ENCODE measurements at places on chromosomes 7 and 10. TPM values are rescaled to one million over a fixed set of nuclear protein-coding genes. Genes with fewer than 3 reads are reported as not detected.

Gene CALML3
- total RNA-seq = not detected

DNA sequence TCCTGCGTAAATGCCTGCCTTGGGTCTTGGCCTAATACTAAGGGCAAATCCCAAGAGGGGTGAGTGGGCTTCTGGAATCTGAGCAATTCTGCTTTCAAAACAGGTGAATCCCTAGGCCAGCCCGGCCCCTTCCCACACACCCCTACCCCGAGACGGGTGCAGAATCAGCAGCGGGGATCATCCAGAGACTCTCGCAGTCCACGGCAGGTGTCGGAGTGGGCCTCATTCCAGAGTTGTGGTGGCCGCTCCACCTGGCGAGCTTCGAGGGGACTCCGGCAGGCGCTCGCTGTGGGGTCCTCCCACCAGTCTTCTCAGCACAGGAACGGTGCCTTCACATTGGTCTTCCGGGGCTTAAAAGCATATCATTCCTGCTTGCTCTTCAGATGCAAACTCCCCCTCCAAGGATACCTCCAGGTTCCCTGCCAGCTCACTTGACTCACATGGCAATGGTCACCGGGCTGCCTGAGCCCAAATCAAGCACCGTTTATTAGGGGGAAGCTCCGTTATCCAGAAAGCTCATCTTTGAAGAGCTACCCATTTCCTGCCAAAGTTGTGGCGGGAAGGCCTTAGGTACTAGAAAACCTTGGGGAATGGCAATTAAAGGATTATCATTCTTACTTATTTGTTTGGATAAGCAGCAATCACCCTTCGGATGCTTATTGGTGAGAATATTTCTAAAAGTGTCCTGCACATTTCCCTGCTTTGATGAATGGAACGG is 67.6 kb downstream of the PRKAG2 start:
- H3K27me3 ChIP-seq = no peaks in the 10 kb centered on the region
- H3K36me3 ChIP-seq = no peaks in the 10 kb centered on the region
- no peak overlapping the region for H3K27ac ChIP-seq
- no peak overlapping the region for H3K4me3 ChIP-seq

DNA sequence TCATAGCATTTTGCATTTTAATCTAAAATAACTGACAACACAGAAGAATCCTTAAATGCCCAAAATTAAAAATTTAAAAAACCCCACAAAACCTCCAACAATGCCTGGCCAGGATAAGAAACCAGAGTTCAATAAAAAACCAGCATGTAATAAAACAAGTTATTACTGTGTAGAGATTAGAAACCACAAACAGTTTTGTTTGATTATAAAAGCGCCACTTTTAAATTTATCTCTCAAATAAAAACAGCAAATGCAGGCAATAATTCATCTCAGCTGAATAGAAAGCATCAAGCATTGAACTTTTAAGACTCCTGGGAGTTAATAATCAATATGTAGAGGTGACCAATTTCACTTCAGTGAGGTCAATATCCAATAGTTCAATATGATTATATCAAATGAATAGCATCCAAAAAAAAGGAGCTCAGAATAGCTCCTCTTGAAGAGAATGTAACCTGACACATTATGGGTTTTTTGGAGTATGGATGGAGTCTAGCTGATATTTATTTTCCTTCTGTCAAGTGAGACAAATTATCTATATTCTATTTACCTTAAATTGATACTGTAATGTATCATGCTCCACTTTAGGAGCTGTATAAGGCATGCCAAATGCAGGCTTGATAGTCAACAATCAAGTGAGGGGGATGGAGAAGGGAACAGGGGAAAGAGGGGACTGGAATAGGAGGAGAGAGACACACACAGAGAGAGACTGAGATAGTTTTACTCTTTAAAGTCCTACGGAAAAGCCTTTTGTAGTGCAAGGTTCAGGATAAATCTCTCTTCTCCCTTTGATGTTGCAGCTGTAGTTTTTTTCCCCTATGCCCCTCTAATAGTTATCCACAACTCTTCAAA is 130.9 kb downstream of the RSU1 start:
- no peaks in the 10 kb centered on the region for H3K4me1 ChIP-seq
- H3K4me3 ChIP-seq = no peak overlapping the region
- H3K36me3 ChIP-seq = no peaks in the 10 kb centered on the region
- no peak for DNase-seq
- H3K27me3 ChIP-seq = no peaks in the 10 kb centered on the region

GRCh38 chr10:78450807-78451485 is 417.3 kb downstream of the RPS24 start:
- H3K4me1 ChIP-seq = no peaks in the 10 kb centered on the region
- H3K36me3 ChIP-seq = no peaks in the 10 kb centered on the region
- no peak overlapping the region for H3K27ac ChIP-seq

Gene HABP2
- total RNA-seq = not detected

Gene DYDC2
- not detected for total RNA-seq

GRCh38 chr10:90642136-90642535 is 215.7 kb downstream of the HTR7 start:
- H3K4me3 ChIP-seq = no peak overlapping the region
- peaks cover 9% of the 10 kb centered on the region for H3K4me1 ChIP-seq
- no peaks in the 10 kb centered on the region for H3K27me3 ChIP-seq
- no peak for DNase-seq

GRCh38 chr7:158351051-158351450 is 236.6 kb downstream of the PTPRN2 start:
- no peaks in the 10 kb centered on the region for H3K4me1 ChIP-seq
- H3K4me3 ChIP-seq = no peak overlapping the region
- no peaks in the 10 kb centered on the region for H3K27me3 ChIP-seq
- H3K27ac ChIP-seq = no peak overlapping the region

Gene LIPN
- not detected for total RNA-seq

- no peaks in the 10 kb centered on the region for H3K27me3 ChIP-seq
- H3K4me1 ChIP-seq = no peaks in the 10 kb centered on the region
- peak; percentile 83 for DNase-seq
- no peak overlapping the region for H3K4me3 ChIP-seq
- H3K27ac ChIP-seq = no peak overlapping the region
- H3K36me3 ChIP-seq = no peaks in the 10 kb centered on the region
Measured at GRCh38 chr10:78657163-78657861, 411.5 kb upstream of the ZMIZ1 start.

DNA sequence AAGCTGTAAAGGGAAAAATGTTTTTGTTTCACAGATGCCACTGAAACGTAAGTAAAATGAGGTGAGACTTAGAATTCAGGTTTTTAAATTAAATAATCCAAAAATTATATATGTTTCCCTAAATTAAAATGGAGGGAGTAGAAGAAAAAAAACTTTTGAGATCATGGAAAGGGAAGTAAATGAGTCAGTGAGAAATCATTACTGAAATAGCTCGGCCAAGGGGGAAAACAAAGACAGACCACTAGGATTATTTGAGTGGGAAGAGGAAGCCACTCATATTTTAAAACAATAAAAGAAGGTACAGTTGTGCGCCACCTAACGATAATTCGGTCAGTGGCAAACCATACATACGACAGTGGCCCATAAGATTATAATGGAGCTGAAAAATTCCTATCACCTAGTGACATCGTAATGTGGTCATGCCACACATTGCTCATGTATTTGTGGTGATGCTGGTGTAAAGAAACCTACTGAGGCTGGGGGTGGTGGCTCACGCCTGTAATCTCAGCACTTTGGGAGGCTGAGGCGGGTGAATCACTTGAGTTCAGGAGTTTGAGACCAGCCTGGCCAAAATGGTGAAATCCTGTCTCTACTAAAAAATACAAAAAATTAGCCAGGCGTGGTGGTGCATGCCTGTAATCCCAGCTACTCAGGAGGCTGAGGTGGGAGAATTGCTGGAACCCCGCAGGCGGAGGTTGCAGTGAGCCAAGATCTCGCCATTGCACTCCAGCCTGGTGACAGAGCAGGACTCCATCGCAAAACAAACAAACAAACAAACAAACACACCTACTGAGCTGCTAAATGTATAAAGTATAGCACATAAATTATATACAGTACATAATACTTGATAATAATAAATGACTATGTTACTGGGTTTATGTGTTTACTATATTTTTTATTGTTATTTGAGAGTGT is 64.7 kb downstream of the MKX start:
- no peak for DNase-seq
- H3K27me3 ChIP-seq = no peaks in the 10 kb centered on the region
- H3K4me3 ChIP-seq = no peak overlapping the region

GRCh38 chr10:32232378-32232777 is 114.6 kb downstream of the EPC1 start:
- H3K27me3 ChIP-seq = no peaks in the 10 kb centered on the region
- no peak overlapping the region for H3K27ac ChIP-seq
- DNase-seq = no peak
- no peaks in the 10 kb centered on the region for H3K36me3 ChIP-seq

GRCh38 chr10:104777086-104777799 is 136.2 kb downstream of the SORCS3 start:
- no peak for DNase-seq
- H3K27me3 ChIP-seq = no peaks in the 10 kb centered on the region
- no peaks in the 10 kb centered on the region for H3K36me3 ChIP-seq
- no peaks in the 10 kb centered on the region for H3K4me1 ChIP-seq
- H3K4me3 ChIP-seq = no peak overlapping the region

Gene PLEKHS1
- total RNA-seq = not detected

Gene PDE1C
- 47.8 TPM for total RNA-seq

DNA sequence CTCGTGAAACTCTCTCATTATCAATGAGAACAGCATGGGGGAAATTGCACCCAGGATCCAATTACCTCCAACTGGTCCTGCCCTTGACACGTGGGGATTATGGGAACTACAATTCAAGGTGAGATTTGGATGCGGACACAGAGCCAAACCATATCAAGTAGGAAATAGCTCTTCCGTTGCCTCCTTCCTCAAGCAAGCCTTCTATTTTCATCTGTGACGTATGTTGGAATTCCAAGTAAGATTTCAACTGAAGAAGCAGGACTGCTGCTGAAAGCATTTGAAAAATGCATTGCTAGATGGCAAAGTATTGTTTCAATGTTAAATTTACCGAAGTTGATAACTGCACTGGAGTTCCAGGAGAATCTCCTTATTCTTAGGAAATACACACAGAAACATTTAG is 178.1 kb upstream of the GALNT17 start:
- H3K36me3 ChIP-seq = no peaks in the 10 kb centered on the region
- H3K4me3 ChIP-seq = no peak overlapping the region
- DNase-seq = no peak

GRCh38 chr7:82209179-82209747 is 234.3 kb downstream of the CACNA2D1 start:
- no peak overlapping the region for H3K4me3 ChIP-seq
- DNase-seq = no peak
- H3K27ac ChIP-seq = no peak overlapping the region
- H3K4me1 ChIP-seq = peaks cover 18% of the 10 kb centered on the region
- H3K36me3 ChIP-seq = no peaks in the 10 kb centered on the region

Gene PCLO
- 2.9 TPM for total RNA-seq

Gene GALNT11
- total RNA-seq = 28.6 TPM

Gene PRSS2
- not detected for total RNA-seq

GRCh38 chr10:121405096-121405495 is 193.1 kb downstream of the FGFR2 start:
- H3K4me1 ChIP-seq = peaks cover 6% of the 10 kb centered on the region
- H3K27me3 ChIP-seq = no peaks in the 10 kb centered on the region
- H3K36me3 ChIP-seq = no peaks in the 10 kb centered on the region
- H3K27ac ChIP-seq = no peak overlapping the region
- H3K4me3 ChIP-seq = no peak overlapping the region

Gene SP8
- not detected for total RNA-seq

GRCh38 chr7:151693140-151693539 is 173.4 kb upstream of the RHEB start:
- no peaks in the 10 kb centered on the region for H3K27me3 ChIP-seq
- H3K4me1 ChIP-seq = no peaks in the 10 kb centered on the region
- no peak overlapping the region for H3K4me3 ChIP-seq
- no peaks in the 10 kb centered on the region for H3K36me3 ChIP-seq
- DNase-seq = no peak
- peak overlapping the region; percentile 83 for H3K27ac ChIP-seq

DNA sequence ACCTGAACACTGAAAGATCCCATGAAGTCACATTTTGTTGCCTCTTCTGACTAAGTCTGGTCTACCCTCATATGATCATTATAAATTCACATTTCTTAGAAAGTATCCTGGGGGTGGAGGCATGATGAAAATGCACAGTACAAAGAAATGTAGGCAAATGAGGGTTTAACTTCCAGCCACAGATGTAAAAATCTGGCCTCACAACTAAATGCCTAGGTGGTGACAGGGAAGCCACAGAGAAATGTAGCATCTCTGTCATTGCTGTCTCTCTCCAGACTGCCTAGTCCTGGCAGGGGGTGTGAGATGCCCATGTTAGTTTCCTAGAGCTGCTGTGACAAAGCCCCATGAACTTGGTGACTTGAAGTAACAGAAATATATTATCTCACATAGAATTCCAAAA is 395.9 kb downstream of the SORCS3 start:
- no peaks in the 10 kb centered on the region for H3K27me3 ChIP-seq
- H3K27ac ChIP-seq = no peak overlapping the region
- no peaks in the 10 kb centered on the region for H3K4me1 ChIP-seq
- H3K36me3 ChIP-seq = no peaks in the 10 kb centered on the region

DNA sequence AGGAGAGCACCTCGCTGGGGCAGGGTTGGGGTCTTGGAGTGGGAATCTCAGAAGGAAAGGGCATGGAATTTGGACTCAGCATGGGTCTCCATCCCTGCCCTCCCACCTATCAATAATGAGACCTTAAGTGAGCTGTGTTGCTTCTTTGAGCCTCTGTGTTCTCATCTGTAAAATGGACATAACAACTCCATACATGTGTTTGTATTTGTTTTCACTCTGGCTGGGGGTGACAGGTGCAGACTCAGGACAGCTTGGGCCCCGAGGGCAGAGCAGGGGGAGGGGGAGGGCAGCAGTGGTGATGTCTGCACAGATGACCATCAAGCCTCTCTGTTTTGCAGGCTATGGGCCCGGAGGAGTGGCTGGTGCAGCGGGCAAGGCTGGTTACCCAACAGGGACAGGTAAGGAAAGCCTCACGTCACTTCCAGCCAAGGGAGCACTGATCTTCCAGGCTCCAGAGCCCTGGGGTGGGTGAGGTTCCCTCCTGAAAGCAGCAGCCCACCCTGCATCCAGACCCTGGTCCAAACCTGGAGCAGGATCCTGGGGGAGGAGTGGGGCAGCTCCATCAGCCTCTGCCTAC is 19.9 kb downstream of the ELN start:
- no peaks in the 10 kb centered on the region for H3K27me3 ChIP-seq
- H3K36me3 ChIP-seq = peaks cover 92% of the 10 kb centered on the region
- H3K4me1 ChIP-seq = no peaks in the 10 kb centered on the region
- no peak overlapping the region for H3K27ac ChIP-seq
- no peak for DNase-seq

DNA sequence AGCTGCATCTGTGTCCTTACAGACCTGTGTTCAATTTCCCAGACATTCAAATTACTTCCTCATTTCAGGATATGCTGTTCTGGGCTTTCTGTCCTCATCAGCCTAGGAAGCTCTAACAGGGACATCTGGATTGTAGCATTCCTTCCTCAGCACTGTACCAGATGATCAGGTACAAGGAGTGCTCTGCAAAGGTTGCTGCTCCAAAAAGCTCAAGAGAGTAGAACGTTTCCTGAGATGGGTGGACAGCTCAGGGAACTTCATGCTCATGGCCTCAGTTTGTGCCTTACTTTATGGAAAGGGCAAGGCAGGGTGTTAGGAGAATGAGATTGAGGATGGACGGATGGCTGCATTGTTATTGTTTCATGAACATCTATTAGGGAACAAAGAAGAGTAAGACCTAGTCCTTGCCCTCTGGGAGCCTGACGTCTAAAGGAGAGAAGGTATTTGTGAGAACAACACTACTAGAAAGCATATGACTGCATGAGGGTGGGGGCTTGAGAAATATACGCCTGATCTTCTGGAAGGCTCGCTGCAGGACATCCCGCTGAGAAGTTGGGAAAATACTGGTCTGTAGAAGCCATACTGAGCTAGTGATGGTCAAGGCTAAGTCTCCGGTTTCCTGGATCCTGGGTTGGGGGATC is 10.5 kb upstream of the ZNF212 start:
- no peak overlapping the region for H3K4me3 ChIP-seq
- peaks cover 13% of the 10 kb centered on the region for H3K36me3 ChIP-seq
- no peak for DNase-seq

Gene NSUN5
- total RNA-seq = 13.0 TPM
